C1 segment of cervical spinal cord (tissue), 14 donors: ENCODE measurements at places on chromosomes 3 and 15.

DNA sequence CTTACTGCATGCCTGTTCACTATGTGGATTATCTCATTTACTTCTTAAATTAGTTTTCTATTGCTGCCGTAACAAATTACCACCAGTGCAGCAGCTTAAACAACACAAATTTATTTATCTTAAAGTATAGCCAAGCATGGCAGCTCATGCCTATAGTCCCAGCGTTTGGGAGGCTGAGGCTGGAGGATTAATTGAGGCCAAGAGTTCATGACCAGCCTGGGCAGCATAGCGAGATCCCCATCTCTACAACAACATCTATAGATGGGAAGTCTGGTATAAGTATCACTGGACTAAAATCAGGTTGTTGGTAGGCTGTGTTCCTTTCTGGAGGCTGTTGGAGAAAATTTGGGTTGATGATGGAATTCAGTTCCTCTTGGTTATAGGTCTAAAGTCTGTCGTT, 5.1 kb downstream of the SLC2A2 start:
- no peak for DNase-seq

- no peak for DNase-seq
Measured at GRCh38 chr3:179826247-179826637, 173.4 kb downstream of the USP13 start.

DNA sequence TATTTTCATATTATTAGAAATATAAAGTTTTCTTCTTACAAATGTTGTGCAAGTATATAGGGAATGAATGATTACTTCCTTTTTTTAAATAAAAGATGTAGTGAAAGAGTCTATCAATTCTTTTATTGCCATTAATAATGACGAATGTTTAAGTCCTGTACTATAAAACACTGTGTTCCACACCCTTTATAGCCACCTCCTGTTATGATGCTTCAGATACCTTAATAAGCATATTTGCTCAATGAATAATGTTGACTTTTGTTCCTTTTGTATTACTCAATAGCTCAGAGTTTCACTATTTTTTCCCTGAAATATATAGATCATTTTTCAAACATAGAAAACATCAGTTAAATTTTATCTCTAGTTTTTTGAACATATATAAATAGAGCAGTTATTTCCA, 378.2 kb upstream of the THBS1 start:
- DNase-seq = no peak

DNA sequence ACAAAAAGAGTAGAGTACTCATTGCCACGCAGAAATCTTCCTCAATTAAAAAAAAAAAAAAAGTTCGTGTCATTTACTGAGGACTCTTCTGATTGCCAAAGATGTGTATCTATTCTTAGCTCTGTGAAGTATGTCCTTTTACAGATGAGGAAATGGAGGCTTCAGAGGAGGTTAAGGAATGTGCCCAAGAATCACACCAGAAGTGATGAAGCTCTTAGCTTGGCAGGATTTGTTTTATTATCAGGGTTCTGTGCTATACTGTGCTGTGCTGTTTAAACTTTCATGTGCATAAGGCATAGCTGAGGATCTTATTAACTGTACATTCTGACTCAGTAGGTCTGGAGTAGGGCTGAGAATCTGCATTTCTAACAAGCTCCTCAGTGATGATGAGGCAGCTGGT, 665.2 kb upstream of the ADAMTS9 start:
- DNase-seq = no peak

DNA sequence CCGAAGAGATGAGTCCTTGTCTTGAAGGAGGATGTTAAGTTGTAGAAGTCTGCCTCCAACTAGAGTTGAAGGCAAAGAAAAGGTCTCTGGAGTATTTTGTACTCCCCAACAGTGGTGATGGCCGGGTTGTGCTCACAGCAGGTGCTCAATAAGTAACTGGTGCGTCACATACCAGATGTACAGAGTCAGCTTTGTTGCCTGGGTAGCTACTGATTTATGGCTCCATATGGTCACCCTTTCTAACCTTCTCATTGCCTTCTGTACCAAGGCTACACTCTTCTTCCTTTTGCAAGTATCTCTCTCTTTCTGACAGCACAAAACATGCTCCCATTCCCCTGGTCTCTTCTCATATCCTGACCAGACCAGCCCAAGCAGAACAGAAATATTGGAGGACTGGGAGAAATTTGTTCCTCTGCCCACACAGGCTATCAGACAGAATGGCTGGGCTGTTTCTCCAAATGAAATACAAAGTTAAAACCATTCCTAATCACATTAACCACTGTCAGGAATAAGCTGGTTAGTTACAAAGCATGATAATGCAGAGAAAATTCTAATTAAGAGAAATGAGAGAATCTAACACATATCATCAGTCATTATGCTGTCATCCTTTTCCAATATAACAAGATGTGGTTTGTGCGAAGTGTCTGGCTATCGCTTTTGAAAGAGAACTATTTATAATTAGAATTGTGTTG, 150.1 kb upstream of the LRRN1 start:
- no peak for DNase-seq

DNA sequence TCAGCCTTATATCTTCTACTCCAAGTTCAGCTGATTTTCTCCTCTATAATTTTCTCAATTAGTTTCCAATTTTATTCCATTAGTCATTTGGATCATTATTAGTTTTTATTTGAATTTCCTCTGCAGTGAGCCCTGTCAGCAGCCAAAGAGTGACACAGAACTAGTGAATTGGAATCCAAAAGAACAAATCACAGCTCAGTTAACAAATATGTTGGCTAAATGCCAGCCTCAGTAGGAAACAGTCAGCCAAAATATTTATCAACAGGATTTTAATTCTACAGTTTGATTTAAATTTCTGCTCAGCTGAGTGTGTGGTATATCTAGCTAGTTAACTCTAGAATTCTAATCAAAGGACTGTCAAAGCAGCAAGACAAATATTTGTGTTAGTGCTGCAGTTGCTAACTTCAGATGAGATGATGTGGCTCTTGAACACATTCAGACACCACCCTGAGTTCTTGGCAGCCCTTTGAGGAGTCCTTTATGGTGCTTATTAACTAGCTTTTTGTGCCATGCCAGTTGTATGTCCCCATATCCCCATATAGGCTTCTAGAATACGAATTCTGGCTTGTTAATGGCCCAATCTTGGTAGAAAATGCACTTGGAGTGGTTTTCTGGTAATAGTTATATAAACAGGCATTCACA, 194.5 kb downstream of the CPNE4 start:
- no peak for DNase-seq

DNA sequence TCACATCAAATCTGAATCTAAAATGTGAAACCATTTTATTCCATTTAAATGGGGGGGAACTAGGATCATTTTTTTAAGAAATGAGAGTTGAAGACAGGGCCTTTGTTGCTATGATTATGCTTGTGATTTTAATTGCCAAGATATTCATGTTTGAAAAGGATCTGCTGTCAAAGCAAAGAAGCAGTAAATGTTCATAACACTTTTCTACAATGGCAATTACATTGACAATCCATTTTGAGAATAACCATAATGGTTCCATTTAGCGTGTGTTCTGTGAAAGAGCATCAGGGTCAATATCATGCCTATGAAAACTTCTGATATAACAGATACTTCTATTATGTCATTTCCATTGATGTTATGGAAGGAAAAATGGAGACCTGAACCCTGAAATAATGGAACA, 745.8 kb upstream of the SGO1 start:
- no peak for DNase-seq

DNA sequence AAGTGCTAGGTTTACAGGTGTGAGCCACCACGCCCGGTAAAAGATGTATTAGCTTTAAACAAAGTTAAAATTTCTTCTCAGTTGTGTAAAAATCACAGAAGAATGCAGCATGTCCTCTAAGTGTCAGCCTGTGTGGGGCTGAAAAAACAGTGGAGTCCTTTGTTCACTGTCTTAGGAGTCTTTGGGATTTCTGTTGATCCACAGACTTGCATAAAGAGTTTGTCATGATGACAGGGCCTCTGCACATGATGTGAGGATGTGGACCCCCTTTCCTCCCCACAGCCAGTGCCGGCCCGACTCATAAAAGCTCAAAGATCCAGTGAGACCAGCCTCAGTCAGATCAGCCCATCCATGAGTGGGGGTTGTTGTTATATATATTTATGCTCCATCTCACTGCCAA, 49.0 kb upstream of the GOLGA8J start:
- peak; percentile 15 for DNase-seq

DNA sequence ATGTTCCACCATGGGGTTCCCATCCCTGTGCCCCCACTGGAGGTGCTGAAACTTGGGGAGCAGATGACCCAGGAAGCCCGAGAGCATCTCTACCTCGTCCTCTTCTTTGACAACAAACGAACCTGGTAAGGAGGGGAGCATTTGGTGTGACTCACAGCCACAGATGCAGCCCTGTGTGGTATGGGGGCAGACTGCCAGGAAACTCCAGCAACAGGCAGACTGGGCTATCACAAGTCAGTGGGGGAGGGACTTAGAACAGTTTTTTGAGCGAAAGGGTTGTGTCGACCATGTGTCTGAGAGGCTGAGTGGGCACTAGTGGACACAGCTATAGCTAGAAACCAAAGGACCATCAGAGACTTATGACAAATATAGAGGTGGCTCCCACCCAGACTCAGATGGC, 3.4 kb upstream of the OGG1 start:
- no peak for DNase-seq

GRCh38 chr3:197023998-197024651, 5.5 kb downstream of the MELTF start:
- DNase-seq = no peak
